ENCODE measurements at places on chromosomes 7 and 10. TPM values are rescaled to one million over a fixed set of nuclear protein-coding genes. Genes with fewer than 3 reads are reported as not detected.

- no peaks in the 10 kb centered on the region for H3K27me3 ChIP-seq
- no peaks in the 10 kb centered on the region for H3K4me1 ChIP-seq
- H3K27ac ChIP-seq: no peak overlapping the region
- DNase-seq: no peak
These were observed 113.0 kb downstream of the ADCY1 start for GRCh38 chr7:45687185-45687560.

GRCh38 chr7:121575194-121575765 is 179.2 kb upstream of the FAM3C start:
- no peak for DNase-seq
- H3K27ac ChIP-seq: no peak overlapping the region
- H3K36me3 ChIP-seq: no peaks in the 10 kb centered on the region
- peaks cover 19% of the 10 kb centered on the region for H3K4me1 ChIP-seq
- H3K4me3 ChIP-seq: no peak overlapping the region
- no peaks in the 10 kb centered on the region for H3K27me3 ChIP-seq

DNA sequence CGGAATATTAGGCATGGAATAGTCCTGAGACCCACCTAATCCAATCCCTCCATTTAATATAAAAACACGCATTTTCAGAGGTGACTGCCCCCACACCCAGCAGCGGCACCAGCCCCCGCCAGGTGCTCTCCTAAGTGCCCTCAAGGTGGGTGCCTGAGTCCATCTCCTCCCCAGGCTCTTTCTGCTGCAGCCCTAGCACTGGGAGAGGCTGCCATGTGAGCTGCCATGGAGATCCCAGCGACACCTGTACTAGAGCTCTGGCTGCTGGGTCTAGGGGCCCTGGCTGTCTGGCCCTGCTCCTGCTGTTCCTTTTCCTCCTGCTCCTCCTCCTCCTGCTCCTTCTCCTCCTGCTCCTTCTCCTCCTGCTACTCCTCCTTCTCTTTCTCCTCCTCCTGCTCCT is 191.1 kb upstream of the BMPER start:
- H3K4me1 ChIP-seq: no peaks in the 10 kb centered on the region
- DNase-seq: no peak
- no peak overlapping the region for H3K27ac ChIP-seq
- peaks cover 11% of the 10 kb centered on the region for H3K27me3 ChIP-seq
- H3K4me3 ChIP-seq: no peak overlapping the region

DNA sequence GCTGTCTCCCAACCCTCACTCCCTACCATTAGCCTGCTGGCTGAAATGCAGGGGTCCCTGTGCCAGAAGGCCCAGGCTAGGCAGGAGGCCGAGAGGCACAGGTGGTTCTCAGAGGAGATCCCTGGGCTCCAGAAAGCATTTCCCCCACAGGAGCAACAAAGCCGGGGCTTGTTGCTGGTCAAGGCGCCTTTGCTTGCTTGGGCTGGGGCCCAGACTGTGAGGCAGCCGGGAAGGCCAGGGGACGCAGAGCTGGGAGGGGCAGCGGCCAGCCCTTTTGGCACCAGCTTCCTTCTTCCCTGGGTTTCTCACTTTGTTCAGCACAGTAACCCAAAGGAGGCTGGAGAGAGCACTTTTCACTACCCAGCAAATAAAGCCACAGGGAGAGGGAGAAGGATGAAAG is 48.6 kb downstream of the FBXW4 start:
- H3K4me3 ChIP-seq: no peak overlapping the region
- H3K4me1 ChIP-seq: no peaks in the 10 kb centered on the region
- DNase-seq: no peak

DNA sequence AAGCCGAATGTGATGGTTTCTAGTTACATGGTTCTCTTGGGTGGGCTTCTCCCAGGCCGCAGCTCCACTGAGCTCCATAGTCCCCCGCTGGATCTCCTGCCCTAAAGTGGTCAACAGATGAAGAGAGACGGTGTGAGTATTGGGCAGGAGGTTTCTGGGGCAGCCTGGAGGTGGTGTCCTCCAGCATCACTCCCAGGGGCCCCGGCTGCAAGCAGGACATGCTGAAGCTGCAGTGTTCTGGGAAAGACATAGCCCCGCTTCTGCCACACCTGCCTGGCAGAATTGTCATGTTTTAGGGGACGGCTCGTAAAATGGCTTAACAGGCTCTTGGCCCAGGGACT is 40.4 kb downstream of the CALML3 start:
- no peak overlapping the region for H3K4me3 ChIP-seq
- no peaks in the 10 kb centered on the region for H3K36me3 ChIP-seq
- H3K27me3 ChIP-seq: no peaks in the 10 kb centered on the region
- H3K4me1 ChIP-seq: peaks cover 62% of the 10 kb centered on the region
- no peak for DNase-seq

GRCh38 chr7:35993113-35993512 is 159.9 kb upstream of the EEPD1 start:
- H3K36me3 ChIP-seq: no peaks in the 10 kb centered on the region
- no peak overlapping the region for H3K27ac ChIP-seq
- H3K27me3 ChIP-seq: no peaks in the 10 kb centered on the region
- H3K4me1 ChIP-seq: peaks cover 10% of the 10 kb centered on the region

GRCh38 chr10:111076191-111076681 is 593 bp upstream of the ADRA2A start:
- peaks cover 16% of the 10 kb centered on the region for H3K4me1 ChIP-seq
- peaks cover 85% of the 10 kb centered on the region for H3K27me3 ChIP-seq
- H3K27ac ChIP-seq: peak overlapping the region; percentile 25
- DNase-seq: peak; percentile 62
- H3K36me3 ChIP-seq: no peaks in the 10 kb centered on the region
- H3K4me3 ChIP-seq: peak overlapping the region; percentile 68

DNA sequence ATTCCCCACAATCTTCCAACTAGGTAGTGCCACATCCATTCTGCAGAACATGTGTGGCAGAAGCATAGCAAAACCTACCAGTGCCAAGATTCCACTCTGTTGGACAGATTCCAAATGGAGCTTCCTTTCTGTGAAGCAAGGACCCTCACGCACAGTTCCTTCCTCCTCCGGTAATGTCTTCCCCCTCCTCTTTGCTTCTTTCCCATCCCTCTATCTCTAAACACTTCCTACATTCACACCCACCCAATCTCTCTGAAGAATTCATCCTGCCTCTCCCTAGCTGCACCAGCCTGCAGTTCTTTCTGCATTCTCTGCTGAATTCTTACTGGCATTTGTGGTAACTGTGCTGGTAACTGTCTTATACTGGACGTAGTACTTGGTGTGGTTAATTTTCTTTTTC is 124.9 kb downstream of the RNLS start:
- H3K4me3 ChIP-seq: no peak overlapping the region
- H3K27ac ChIP-seq: no peak overlapping the region
- H3K4me1 ChIP-seq: no peaks in the 10 kb centered on the region
- no peaks in the 10 kb centered on the region for H3K36me3 ChIP-seq
- DNase-seq: no peak

Gene CFAP43
- 1.0 TPM for total RNA-seq

Gene CLEC2L
- 0.54 TPM for total RNA-seq
